HEK293T (cell line): ENCODE measurements at places on chromosomes 12 and 14.
A peak's percentile ranks its signal among the peaks of the same experiment; 100 is the strongest.

DNA sequence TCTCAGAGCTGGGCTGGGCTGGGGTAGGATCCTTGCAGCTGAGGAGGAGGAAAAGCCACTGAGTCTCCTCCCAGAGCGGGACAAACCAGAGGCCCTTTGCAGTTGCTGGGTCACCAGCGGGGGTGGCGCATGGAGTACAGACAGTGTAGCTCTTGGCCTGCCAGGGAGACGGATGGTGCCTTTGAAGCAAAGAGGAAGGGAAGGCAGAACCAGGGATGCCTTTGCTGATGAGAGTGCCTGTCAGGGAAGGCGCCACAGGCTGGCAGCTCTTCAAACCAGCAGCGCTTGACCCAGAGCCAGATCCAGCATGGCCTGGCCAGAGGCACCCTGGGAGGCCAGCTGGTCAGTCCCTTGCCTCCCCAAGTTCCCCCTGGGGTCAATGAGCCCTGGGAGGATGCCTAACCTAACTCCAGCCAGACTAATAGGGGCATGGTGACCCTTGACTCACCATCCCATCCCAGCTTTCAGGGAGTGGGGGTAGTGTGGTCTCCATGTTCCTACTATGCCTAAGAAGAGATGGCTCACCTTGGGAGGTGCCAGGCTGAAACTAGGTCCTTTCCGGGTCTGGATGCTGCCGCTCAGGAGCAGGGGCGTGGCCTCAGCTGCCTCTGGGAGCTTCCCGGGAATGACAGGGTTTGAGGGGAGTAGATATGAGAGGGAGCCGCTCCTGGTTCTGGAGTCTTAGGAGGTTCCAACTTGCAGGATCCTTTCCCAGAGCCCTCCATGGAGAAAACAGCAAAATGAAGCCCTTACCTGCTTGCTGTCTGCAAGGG is 19.8 kb downstream of the VASH1 start:
- DNase-seq: no peak

GRCh38 chr12:27566159-27566558 is 42.2 kb downstream of the PPFIBP1 start:
- no peak for DNase-seq

DNA sequence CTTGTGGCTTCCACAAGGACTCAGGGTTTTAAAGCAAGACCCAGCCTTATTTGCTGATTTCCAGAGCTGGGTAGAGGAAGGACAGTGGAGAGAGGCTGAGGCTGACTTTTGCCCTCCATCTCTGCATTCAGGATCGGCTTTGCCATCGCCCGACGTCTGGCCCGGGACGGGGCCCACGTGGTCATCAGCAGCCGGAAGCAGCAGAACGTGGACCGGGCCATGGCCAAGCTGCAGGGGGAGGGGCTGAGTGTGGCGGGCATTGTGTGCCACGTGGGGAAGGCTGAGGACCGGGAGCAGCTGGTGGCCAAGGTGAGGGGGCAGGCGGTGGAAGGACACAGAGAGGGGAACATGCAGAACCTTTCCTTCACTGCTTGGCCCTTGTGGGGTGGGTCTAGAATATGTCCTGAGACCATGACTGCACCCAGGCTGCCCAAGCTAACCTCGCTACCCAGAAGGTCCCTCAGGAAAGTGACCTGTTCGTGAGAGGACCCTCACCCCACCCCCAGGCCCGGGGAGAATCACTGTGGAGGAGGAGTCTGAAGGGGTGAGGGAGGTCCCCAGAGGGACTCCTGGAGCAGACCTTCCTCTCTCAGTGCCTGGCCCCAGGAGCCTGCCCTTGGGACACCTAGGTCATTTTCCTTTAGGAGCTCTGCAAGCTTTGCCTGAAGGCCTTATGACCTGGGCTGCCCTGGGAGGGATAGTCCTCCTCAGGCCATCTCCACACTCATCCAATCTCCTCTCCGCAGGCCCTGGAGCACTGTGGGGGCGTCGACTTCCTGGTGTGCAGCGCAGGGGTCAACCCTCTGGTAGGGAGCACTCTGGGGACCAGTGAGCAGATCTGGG is 3.1 kb downstream of the DHRS2 start:
- DNase-seq: no peak

GRCh38 chr12:931060-931459 is 18.4 kb downstream of the RAD52 start:
- no peak for DNase-seq

GRCh38 chr14:103562179-103562428 is 353 bp downstream of the BAG5 start:
- no peak for DNase-seq

- DNase-seq: no peak
These were observed 182.9 kb upstream of the FAR2 start for GRCh38 chr12:28966046-28966780.

GRCh38 chr12:109775172-109775881 is 57.9 kb downstream of the TRPV4 start:
- peak; percentile 77 for DNase-seq

GRCh38 chr12:124032265-124032886 is 59.4 kb downstream of the ZNF664 start:
- peak; percentile 75 for DNase-seq

DNA sequence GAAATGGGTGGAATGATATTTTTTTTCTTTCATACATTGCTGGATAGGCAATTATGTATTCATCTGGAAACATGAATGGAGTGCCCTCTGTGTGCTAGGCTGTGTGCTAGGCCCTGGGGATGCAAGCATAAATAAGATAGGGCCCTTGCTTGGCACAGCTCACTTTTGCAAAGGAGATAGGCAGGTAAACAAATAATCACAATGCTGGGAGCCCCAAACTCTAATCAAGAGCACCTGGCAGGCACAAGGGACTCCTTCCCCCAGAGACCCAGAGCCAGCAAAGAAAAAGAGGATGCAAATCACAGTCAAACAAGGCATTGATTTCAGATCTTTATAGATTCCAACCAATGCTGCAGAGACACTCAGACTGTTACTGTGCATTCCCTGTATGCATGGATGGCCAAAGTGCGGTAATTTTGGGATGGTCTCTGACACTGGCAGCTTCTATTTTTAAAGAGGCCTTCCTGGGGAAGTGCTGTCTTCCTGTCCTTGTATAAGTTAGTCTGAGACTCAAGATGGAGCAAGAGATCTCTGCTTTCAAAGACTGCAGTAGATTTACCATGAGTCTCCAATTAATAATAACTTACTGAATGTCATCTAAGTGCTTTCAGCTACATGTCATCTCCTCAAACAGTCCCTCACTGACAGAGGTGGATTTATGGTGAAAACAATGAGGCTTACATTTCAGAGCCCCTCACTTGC is 45.1 kb upstream of the CPM start:
- DNase-seq: no peak

GRCh38 chr12:113466454-113467141 is 5.1 kb downstream of the LHX5 start:
- DNase-seq: no peak

- DNase-seq: no peak
These were observed 35.0 kb downstream of the ERO1A start for GRCh38 chr14:52660325-52660724.

DNA sequence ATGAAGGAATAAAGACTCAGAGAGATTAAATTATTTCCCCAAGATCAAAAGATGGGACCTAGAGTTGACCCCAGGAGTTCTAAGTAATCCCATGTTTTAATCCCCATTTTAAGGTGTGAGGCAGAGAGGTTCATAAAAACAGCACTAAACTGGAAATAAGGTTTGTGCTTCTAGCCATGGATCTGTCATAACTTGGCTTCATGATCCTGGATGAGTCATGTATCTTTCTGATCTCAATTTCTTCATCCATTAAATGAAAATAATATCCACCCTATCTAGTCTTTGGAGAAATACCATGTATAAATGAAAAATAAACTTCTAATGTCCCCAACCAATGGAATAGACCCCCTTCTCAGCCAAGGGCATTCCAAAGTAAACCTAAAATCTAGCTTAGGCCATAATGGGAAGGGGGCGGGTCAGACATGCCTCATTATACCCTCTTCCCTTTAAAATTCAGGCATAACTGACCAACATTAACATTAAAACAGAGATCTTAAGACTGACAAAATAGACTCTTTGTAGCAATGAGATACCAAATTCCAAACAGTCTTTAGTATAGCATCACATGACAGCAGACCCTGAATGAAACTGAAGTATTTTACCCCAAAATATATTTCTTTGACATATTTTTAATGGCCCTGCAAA is 47.8 kb downstream of the SLC41A2 start:
- DNase-seq: no peak

DNA sequence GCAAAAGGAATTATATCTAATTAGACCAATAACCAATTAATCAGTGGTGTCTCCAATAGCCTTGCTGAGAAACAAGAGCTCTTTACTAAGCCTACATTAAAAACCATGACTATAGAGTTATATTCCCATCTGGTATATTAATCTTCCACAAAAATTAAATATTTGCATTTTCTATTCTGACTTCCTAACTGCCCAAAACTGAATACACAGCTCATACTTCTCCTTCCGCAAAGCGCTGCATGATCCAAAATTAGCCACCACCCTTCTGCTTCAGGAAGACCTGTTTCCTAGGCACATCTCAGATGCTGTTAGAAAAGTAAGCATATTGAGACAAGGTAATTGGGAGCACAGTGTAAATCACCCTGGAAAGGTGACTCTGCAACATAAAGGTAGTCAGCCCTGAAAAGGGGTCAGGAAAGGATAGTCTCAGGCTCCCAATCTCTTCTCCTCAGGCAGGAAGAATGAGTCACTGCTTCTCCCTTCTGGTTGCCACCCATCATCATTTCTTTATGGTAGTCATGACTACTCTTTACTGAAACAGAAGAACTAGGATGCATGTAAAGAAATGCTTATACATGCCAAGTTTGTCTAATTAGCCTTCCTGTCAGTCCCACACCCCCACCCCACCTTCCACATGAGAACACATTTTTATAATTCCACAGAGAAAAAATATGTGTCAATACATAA is 54.3 kb downstream of the PLCZ1 start:
- DNase-seq: no peak

DNA sequence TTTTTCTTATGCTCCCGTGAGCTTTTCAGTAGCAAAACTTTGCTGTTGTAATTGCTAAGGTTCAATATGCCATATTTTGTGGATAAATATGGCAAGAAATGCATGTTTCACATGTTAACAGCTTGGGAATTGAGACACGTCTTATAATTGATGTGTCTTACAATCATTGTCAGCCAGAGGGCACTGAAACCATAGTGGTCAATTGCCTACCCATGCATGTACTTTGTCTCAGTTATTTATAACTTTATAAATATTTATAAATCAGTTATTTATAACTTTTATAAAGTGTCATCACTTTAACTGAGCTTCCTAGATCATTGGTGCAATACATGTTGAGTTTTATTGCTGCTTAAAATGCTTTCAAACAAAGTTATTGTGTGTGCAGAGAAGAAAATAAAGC is 82.0 kb downstream of the CATSPERB start:
- peak; percentile 42 for DNase-seq

- peak; percentile 41 for DNase-seq
These were observed 65.8 kb downstream of the RIC8B start for GRCh38 chr12:106840243-106840642.

DNA sequence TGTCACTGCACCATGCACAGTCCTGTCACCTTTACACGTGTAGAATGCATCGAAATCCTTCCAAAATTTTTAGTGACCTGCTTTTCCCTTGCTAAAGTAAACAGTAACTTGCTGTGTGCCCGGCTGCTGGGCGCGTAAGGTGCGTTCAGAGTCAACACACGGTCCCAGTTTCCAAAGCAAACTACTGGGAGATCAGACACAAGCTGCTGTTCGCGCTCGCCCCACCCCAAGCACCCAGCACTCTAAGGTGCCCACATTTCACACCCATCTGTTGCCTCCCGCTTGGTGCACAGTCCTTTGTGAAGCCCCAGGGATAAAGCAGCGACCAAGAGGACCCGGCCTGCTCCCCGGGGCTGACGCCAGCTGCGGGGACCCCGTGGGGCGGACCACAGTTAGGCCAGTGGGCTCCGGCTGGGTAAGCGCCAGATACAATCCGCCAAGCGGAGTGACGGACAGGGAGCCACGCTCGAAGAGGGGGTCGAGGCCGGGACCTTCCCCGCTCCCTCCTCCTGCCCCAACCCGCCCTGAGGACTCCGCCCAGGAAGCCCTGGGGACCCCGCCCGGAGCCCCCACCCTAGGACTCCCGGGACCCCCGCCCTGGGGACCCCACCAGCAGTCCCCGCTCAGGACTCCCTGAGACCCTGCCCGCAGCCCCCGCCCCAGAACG is 633 bp downstream of the STX2 start:
- DNase-seq: peak; percentile 33

DNA sequence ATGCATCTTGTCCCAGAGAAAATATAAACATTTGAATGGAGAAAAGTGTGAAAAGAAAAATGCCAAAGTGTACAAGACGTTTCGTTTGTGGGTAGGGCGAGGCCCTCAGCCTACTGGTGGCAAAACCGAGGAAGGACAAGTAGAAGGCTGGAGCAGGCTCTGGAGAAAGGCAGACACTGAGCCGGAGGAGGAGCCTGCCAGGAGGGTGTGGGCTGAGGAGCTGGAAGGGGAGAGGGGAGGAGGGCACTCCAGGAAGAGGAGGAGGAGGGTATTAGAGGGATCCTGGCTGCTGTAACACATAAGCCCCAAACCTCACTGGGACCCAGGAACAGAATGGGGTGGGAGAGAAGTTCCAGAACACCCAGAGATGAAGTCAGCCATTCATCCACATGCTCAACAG is 47.7 kb downstream of the CLMN start:
- DNase-seq: no peak

- DNase-seq: no peak
These were observed 45.3 kb downstream of the BCL11B start for GRCh38 chr14:99226687-99227086.

DNA sequence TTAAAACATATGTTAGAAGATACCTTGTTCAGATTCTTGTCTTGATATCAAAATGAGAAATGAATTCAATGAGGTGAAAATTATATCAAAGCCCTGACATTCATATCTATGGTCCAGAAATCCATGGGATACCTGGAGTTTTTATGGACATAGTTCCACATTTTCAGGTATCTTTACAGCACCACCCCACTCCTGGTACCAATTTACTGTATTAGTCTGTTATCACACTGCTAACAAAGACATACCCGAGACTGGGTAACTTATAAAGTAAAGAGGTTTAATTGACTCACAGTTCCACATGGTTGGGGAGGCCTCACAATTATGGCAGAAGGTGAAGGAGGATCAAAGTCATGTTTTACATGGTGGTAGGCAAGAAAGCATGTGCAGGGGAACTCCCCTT is 361.5 kb downstream of the PRKD1 start:
- no peak for DNase-seq

DNA sequence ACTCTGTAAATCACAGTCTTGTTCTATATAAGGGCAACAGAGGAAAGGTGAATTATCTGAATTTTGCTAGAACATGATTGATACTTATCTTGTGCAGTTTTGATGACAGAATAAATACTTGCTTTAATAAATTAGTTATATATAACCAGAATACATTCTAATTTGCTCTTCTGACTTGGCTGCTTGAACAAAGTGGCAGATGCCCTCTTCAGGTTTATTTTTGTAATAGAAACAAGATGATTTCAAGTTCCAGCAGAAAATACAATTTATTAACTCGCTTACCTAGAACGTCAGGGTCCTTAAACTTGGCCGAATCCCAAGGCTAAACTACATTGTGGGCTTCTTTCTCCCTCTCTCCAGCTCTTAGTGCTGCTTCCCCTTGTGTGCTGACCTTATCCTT is 57.6 kb upstream of the SSTR1 start:
- no peak for DNase-seq

- DNase-seq: no peak
These were observed 4.5 kb downstream of the CD69 start for GRCh38 chr12:9756170-9756569.

GRCh38 chr14:104770851-104771272 is 17.9 kb downstream of the SIVA1 start:
- DNase-seq: no peak
